ENCODE measurements at places on chromosomes 7 and 10.

GRCh38 chr10:69766161-69766910 is 35.4 kb upstream of the COL13A1 start:
- no peak for DNase-seq

- DNase-seq = no peak
Measured at GRCh38 chr10:121428867-121429266, 169.4 kb downstream of the FGFR2 start.

DNA sequence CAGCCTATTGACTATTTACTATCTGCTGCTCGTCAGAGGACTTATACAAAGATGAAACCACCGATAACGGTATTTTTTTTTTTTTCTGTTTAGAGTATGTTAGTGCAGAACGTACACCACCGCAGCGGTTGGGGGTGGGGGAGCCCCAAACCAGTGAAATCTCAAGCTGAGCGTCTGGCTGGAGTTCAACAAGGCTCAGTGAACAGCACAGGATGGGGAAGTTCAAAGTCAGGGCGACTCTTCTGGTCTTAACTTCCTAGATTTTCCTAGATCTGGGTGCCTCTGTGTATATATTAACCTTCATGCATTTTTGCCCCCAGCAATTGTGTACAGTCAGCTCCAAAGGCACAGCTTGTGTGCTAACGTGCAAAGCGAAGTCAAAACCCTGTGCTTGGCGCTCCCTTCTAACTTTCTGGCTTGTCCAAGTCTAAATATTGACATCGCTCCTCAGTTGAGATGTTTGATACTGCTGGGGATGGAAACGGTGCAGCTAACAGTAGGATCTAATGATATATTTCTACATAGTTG is 1.1 kb downstream of the RHOBTB1 start:
- DNase-seq = peak; percentile 12

GRCh38 chr7:98802088-98802780 is 67.6 kb downstream of the TMEM130 start:
- DNase-seq = peak; percentile 94

- DNase-seq = peak; percentile 25
Measured at GRCh38 chr7:41628901-41629300, 74.0 kb downstream of the INHBA start.

- peak; percentile 68 for DNase-seq
Measured at GRCh38 chr7:95476904-95477594, 8.7 kb upstream of the ASB4 start.

- DNase-seq = no peak
Measured at GRCh38 chr7:51446785-51447184, 130.2 kb upstream of the COBL start.

DNA sequence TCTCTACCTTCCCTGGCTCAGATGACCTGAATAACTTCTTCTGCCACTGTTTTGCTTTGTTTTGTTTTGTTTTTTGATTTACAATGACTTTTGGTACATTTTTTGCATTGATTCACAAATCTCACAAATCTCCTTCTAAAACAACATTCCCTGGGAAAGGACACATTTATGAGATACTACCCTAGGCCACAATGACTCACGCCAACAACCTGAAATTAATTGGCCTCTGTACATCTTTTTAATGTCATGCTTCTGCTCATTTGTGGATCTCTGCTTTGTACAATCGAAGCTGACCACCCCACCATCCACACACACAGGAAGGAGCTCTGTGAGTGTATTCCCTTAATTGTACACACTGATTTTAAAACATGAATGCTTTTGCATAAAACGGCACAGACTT is 156.7 kb upstream of the PFKP start:
- DNase-seq = no peak

GRCh38 chr7:12154119-12154518 is 57.0 kb upstream of the TMEM106B start:
- DNase-seq = no peak

DNA sequence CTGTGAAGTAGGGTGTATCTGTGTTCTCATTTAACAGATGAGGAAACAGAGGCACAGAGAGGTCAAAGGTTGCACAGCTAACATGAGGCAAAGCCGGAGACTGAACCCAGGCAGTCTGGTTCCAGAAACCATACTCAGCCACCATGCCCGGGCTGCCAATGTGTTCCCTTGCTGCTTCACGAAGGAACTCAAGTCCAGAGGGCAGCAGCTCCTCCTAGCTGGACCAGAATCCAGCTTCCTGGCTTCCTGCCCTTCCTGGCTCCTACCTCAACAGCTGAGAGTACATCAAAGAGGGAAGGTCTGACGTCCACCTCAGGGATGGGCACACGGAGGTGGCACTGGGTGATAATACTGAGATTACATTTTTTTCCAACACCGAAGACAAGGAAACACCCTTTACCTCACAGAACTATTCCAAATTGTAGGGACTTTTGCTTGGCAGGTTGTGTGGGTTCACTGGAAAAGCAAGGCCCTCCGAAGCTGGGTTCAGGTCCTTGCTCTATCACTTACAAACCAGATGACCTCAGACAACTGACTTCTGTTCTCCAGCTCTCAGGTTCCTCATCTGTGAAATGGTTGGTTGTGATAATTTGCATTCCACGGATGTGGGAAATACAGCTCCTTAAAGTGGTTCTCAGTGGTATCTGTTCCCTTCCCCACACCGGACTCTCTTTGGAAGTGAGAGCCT is 154.1 kb upstream of the ZMIZ1 start:
- DNase-seq = no peak

DNA sequence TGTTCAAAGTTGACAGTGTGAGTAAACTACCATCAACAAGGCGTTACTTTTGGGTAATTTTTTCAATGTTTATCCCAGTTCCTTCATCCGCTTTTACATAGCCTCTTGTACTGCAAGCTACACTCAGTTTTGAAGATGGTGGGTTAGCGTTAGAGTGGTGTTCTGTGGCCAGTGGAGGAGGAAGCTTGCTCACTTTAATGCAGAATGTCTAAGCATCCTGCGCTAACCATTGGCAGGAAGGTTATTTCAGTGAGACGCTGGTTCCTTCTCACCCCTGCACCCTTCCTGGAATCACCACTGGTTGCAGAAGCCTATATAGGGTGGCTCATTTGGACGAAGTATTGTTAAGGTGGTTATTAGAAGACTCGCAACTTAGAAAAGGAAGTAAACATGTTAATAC is 159.1 kb downstream of the CELF2 start:
- DNase-seq = no peak

GRCh38 chr10:131805696-131806095 is 95.1 kb upstream of the PPP2R2D start:
- no peak for DNase-seq

- peak; percentile 53 for DNase-seq
Measured at GRCh38 chr7:93092757-93093370, 24.9 kb downstream of the SAMD9 start.

DNA sequence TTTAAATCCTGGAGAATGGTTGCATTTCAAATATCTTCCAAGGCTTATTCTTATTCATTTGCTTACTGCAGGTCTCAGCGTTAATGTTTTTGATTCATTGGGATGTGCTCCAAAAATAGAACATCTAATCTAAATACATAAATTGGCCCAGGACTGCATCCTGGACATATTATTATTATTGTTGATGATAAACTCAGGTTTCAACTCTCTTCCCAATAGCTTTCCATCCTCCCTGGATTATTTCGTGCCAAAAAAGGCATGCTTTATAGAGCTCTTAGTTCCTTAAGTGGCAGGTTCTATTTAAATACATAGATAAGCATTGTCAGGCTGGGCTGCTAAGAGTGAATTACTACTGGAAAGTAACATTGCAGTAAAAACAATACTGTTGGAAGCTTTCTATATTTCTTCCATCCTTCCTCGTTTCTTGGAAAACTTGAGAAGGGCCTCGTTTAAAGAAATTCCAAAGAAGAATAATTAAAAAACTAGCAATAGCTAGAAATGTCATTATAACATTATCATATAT is 14.7 kb upstream of the PRKAR2B start:
- no peak for DNase-seq

GRCh38 chr10:79139124-79139835 is 70.5 kb downstream of the ZMIZ1 start:
- peak; percentile 86 for DNase-seq

- DNase-seq = peak; percentile 78
Measured at GRCh38 chr7:134618756-134619530, 27.7 kb upstream of the BPGM start.

DNA sequence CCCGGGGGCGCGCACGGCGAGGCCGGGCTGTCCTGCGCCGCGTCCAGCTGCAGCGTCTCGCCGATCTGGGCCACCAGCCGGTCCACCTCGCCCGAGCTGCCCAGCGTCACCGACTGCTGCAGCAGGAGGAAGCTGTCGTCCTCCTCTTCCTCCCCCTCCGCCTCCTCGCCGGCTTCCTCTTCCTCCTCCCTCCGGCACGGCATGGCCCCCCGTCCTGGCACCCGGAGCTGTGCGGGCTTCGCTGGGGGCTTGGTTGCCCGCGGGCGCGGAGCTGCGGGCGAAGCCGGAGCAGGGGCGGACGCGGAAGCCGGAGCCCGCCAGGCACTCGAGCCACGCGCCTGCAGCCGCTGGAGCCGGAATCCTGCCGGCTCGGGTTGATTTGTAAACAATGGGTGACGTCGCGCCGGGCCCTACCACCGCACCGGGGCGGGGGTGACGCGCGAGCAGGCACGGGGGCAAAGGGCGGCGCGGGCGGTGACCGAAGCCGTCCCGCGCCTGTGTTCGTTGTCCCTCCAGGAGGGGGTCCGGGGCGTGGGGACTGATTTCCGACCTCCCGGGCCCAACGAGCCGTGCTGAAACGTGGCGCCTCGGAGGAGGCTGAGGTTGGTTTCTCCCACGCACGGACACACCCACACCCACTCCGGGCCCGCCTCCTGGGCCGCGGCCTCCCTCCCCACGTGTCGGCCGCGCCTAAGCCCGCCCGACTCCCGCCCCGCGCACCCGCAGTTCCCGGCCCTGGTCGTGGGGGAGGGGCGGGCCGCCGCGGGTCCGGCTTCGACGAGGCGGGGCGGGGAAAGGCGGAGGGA is at the start of gene FRAT2:
FRAT2 (minus strand) TSS at position 360 of the 806 bp plus-strand sequence; CDS start at position 203, 157 bp downstream.
- peak; percentile 89 for DNase-seq

DNA sequence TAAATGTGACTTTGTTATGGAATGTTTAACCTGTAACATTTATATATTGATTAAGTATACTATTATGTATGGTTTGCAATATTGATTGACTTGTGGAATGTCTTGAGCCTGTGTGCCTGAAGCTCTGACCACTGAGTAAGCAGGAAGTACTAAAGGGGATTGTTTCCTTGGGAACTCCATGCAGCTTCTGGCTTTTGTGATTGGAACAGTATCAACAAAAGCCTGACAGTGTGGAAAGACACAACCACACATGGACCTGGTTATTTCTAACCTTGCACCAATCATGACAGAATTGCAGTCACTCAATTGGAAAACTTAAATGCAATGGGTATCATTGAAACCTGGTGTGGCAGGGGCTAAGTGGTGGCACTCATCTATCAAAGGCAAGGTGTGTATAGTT is 45.5 kb upstream of the PIK3CG start:
- no peak for DNase-seq

- DNase-seq = no peak
Measured at GRCh38 chr7:107644309-107644974, 16.2 kb upstream of the SLC26A4 start.

DNA sequence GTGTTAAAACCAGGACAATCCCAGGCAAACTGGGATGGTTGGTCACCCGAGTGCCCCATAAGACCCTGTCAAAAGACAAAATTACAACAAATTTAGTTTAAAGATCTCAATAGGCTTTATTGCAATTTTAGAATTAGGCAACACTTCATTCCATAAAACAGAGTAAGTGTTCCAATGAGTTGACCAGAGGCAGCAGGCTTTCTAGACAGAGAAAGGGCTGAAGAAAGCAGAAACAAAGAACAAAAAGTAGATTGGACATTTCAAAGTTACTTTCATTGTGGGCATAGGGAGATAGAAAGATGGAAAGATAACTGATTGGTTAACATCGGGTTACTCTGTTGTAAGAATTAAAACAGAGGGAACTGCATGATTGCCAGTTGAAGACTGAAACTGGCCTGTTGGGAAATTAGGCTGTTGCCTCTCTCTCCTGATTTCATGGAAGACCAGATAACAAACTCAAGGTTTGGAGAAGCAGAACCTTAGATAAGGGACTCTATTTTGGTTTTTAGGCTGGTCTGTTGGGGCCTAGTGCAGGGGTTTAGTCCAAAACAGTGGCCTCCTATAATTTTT is 36.3 kb downstream of the ENTPD1 start:
- DNase-seq = no peak

DNA sequence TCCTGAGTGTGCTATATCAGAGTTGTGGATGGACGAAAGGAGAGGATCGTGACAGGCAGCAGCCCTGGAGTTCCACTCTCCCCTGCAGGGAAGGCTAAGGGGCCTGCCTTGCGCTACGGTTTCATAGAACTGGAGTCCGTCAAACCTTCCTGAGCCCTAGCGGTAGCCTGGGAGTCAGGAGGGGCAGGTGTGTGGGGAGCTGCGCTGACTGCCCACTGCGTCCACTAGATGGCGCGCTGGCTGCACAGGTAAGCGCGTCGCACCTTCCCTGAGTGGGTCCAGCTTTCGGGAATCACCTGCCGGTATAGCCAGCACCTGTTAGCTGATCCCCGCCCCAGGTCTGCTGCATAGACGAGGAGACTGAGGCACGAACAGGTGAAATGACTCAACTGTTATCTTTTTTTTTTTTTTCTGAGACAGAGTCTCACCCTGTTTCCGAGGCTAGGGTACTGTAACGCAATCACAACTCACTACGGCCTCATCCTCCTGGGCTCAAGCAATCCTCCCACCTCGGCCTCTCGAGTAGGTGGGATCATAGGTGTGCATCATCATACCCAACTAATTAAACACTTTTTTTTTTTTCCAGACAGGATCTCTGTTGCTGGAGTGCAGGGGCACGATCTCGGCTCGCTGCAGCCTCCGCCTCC is 20.2 kb upstream of the BAIAP2L1 start:
- DNase-seq = peak; percentile 23

DNA sequence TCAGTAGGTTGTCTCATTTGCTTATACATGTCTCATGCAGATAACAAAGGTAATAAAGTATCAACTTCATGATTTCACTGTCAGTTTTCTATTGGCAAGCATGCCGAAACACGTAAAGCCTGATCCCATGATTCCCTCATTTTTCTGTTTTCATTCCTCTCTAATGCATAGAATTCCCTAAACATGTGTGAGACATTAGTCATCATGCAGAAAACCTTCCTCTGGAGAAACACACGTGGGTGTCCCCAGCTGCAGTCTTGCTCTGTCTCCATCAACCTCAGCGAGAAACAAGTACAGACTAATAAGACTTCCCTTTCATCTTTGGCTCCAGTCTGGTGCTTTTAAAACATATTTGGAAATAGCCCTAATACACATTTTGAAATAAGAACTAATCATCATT is 432.7 kb upstream of the VSTM2A start:
- DNase-seq = peak; percentile 29

- DNase-seq = peak; percentile 68
Measured at GRCh38 chr7:43648473-43649406, 65.8 kb downstream of the STK17A start.

Data from fibroblast of skin of back (primary cell).